T-cell (primary cell): ENCODE measurements at places on chromosomes 12 and 14.
A peak's percentile ranks its signal among the peaks of the same experiment; 100 is the strongest.

DNA sequence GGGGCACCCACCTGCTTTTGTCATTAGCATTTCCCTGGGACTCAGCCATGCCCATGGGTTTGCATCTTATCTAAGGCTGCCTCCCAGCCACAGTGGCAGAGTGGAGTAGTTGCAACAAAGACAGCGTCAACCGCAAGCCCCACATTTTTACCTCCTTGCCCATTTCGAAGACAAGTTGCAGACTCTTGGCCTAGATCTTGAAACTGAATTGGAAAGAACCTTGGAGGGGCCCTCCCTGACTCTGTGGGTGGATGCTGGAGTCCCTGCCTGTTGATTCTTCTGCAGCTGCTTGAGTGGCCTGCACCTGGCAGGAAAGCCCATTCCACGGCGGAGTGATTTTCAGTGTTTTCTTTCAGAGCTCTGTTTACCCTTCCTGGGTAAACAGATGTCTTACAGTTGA, 309.0 kb downstream of the VRK1 start:
- no peak for DNase-seq

DNA sequence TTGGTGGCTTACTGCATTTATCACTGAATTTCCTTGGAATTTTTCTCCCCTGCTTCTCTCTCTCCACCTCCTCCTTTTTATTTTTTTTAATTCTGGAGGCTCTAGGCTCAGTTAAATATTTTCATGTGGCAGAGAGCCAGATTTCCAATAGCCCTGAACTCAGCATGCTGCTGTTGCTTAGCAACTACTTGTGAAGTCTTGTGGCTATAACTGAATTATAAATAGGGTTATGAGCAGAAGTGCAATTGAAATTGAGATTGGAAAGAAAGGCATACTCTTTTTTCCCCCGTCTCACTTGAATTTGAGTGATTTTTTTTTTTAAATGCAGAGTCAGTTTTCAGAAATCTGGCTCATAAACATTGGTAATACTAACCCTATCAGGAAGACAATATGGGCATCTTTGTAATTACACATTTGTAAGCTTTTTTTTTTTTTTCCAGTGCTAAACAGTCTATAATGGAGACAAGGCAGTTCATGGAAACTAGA, 38.3 kb downstream of the ATF7IP start:
- DNase-seq = no peak

DNA sequence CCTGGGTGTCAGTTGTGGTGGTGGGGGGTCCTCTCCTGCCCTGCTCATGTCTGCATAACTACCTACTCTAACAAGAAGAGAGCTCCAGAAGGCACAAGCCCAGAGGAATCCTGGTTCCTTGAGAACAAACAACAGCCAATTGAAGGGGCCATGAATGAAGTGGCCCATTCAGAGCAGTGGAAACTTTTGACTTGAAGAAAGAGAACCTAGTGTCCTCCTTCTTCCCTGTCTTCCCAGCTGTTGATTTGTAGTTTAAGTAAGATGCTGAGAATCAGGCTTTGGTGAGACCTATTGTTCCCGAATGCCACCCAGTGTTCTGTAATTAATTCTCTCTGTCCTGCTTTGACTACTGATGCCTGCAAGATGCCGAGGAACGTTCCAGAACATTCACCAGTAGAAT, 79.2 kb downstream of the C14orf132 start:
- no peak for DNase-seq

GRCh38 chr12:69329669-69330428, 18.3 kb upstream of the LYZ start:
- peak; percentile 66 for DNase-seq

- DNase-seq = no peak
Observed at GRCh38 chr14:105859717-105860614, 333.6 kb downstream of the TMEM121 start.
